ENCODE measurements at places on chromosomes 7 and 10.
A peak's percentile ranks its signal among the peaks of the same experiment; 100 is the strongest.

GRCh38 chr10:72461085-72461484 is 106.4 kb upstream of the DNAJB12 start:
- no peak for DNase-seq

GRCh38 chr7:51452694-51453093 is 136.1 kb upstream of the COBL start:
- no peak for DNase-seq

DNA sequence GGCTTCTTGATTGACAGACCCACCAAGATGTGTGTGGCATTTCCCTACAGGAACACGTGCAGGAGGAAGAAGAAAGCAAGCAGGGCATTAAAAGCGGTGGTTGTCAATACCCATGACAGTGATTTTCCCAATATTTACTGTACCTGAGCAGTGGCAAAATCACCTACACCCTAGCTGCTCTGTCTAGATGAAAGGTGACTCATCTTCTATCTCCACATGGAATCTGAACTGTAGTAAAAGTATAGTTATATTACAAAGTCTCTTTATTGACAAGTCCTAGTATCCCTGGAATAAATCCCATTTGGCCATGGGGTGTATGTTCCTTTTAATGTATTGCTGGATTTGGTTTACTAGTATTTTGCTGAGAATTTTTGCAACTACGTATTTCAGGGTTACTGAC is 458.8 kb upstream of the SORCS1 start:
- no peak for DNase-seq

DNA sequence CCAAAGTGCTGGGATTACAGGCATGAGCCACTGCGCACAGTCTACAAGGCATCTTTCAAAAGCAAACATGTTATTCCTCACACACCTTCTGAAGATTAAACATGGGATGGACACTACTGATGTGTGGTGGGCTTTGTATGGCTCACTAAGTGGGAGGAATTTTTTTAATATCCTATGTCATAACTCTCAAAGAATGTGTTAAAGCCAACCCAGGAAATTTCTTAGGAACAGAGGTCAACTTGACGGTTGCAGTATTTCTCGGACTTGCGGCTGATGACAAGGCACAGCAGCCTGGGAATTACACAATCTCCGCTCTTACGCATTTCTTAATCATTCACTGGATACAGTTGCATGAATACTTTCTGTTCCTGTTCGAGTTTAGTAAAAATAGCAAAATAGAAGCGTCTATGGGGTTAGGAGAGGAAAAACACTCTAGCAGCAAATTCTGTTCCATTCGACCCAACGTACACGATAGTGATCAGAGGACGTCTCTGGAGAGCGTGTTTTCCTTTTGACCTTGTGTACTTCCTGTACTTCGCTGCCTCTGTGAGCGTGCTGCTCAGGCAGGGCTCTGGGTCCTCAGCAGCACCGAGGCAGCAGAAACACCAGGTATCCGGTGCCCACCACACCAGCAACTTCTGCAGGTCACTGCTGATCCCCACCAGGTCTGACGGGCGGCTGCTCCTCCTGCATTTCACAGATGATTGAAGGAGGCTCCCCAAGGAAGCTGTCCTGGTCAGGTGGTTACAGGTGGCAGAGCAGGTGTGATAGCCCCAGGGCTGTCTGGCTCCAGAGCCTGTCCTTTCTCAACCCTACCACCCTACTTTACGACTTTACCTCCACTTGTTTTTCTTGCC is 26.4 kb upstream of the SRGN start:
- DNase-seq, result peak; percentile 23

GRCh38 chr7:47191876-47192291 is 390.0 kb downstream of the TNS3 start:
- DNase-seq, result no peak

DNA sequence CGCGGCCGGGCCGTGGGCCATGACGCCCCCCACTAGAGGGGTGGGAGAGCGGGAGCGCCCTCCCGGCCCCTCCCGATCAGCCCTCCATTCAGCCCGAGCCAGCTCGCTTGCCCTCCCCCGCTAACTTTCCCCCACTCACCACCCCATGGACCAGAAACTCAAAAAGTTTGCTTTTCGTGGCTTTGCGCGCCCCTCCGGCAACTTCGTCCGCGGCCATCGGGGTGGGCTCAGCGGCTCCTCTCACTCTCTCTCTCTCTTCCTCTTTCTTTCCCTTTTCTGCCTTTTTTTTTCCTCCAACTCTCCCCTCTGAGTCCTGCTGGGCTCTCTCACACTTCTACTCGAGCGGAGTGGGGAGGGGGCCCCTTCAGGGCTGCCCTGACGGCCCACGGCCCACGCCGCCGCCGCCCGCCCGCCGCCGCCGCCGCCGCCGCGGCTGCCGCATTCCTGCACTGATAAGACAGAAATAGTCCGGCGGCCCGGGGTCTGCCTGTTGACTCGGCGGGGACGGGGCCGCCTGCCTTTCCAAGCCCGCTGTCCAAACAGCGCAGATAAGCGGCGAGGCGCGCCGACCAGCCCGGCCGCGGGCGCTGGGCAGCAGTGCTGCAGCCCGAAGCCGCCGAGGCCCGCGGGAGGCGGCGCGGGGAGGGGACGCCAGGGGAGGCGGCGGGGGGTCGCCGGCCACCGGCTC is at the start of gene SMARCD3:
TSS of gene SMARCD3 (minus strand) at position 349 of the 688 bp plus-strand sequence. CDS start at position 217, 132 bp downstream.
- no peak for DNase-seq

- DNase-seq, result no peak
Measured at GRCh38 chr10:21722209-21722608, 188.2 kb downstream of the MLLT10 start.

GRCh38 chr10:103667356-103667755 is 173.9 kb downstream of the NEURL1 start:
- no peak for DNase-seq

- DNase-seq, result no peak
Measured at GRCh38 chr10:104301907-104302690, 33.1 kb downstream of the GSTO2 start.

- DNase-seq, result no peak
Measured at GRCh38 chr7:102270178-102270887, 16.3 kb upstream of the SH2B2 start.

DNA sequence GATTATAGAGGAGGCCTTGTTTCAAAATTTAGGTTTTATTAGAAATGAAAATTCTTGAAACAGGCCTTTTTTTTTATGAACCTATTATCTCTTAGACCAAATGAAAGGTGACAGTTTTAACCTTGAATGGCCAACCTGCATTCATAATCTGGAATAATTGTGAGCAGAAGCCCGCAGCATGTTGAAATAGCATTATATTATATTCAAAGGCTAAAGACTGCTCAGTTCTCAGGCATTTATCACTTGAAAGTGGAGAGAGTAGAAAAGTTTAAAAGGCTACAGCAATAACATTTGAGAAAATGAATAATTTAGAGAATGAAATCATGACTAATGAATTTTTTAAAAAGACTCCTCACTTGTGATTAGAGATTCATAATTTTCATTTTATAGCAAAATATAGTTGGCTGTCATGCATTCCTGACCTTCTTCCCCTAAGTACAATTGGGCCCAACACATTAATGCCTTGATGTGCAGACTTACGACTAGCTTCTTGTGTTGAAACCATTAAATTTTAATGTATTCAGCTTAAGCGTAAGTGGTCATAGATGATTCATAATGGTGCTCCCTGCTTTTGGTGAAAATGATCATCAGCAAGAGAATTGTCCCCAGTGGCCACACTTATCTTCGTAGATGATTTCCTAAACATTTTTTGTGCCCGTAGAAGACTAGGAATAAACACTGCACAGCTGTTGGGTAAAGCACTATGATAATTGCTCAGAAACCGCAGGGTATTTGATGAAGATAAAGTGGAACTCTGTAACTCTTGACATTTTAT is 346.6 kb upstream of the BMPER start:
- DNase-seq, result no peak

GRCh38 chr10:70879207-70879606 is 9.2 kb downstream of the PCBD1 start:
- DNase-seq, result no peak

DNA sequence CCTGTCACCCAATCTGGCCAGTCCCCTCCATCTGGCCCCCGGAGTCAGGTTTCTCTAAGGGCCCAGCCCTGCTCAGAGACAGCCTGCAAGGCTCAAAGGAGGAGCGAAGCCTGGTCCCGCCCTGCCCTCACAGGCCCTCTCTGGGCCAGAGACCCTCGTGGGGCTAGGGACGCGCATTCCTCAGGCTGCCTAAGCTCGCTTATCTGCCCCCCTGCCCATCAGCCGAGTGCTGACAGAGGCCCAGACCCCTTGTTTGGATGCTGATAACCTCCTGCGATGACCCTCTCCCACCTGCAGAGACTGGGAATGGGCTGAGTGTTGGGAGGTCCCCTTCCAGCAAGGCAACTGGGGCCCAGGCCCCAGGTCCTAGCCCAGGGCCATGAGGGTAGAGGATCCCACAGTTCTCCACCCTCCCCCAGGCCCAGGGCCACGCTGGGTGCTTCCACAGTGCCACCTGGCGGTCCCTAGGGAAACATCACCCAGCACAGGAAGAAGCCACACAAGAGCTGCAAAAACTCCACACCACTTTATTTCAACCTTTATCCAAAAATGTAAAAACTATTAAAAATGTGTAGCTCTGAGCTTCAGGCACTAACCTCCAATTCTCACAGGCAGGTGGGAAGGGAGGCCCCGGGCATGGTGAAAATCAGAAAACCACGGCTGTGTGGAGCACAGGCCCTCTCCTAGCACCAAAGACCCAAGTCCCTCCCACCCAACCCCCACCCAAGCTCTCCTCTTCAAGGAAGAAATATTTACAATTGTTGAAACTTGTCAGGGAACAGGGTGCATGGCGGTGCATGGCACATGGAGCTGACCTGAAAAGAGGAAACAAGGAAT is 2.2 kb downstream of the NPM3 start:
- peak; percentile 71 for DNase-seq

- no peak for DNase-seq
Measured at GRCh38 chr10:95788830-95789229, 32.9 kb downstream of the ENTPD1 start.

DNA sequence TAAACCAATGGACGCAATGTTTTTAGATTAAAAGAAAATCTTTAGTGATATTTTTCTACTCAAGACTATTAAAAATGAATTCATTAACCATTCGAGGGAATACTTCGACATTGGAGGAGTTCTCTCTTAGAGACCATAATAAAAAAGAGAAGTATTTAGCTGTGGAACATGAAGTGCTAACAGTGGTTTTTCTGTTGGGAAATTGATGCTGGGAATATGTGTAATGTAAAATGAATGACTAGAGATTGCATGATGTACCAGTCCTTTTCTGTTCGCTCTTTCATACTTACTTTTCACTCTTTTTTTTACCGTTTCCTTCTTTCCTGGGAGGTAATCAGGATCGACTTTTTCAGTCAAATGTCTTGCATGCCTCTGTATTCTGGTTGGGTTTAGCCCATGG is 41.3 kb downstream of the ST7 start:
- DNase-seq, result no peak

GRCh38 chr10:1084011-1084950 is 28.1 kb downstream of the WDR37 start:
- no peak for DNase-seq

- DNase-seq, result no peak
Measured at GRCh38 chr7:24717247-24717622, 40.0 kb downstream of the GSDME start.

- DNase-seq, result no peak
Measured at GRCh38 chr7:28643188-28643569, 230.9 kb downstream of the CREB5 start.

DNA sequence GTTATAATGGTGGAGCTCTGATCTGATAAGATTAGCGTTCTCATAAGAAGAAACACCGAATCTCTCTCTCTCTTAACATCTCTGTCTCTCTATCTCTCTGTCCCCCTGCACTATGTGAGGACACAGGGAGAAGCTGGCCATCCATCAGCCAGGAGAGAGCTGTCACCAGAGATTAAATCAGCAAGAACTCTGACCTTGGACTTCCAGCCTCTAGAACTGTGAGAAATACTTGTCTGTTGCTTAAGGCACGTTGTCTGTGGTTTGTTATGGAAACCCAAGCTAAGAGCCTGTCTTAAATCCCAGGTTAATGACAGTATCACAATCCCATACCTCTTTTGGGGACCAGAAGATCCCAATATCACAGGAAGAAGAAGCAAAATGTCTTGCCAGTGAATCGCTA is 132.0 kb upstream of the AKR1E2 start:
- DNase-seq, result no peak

Data from T-cell (primary cell).